Germinal center (tissue), 1 donor: ENCODE measurements at places on chromosomes 6 and 20.

DNA sequence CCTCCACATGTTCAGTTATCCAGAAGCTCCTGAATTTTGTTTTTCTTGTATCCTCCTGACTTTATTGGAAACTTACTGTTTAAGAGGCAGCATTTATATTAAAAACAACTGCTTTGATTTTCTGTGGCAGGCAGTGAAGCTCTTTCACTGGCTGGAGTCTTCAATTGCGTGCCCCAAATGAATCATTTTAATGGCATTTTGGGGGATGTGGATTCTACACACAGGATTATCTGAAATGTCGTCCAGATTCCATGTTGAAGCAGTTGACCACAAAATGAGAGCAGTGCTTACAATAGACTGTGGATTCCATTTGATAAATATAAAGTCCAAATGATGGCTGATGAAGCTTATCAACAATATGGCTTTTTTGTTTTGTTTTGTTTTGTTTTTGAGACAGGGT lies 41.0 kb upstream of the HIVEP1 start:
- DNase-seq: no peak

GRCh38 chr6:41040101-41040939 lies 1.3 kb upstream of the UNC5CL start:
- no peak for DNase-seq

GRCh38 chr6:31620586-31621319 lies at the start of gene PRRC2A:
TSS of gene PRRC2A (plus strand) at chr6:31620715. CDS start at chr6:31622790, 2,075 bp downstream.
- no peak for DNase-seq

- DNase-seq: no peak
Measured at GRCh38 chr6:30363459-30363858, 18.5 kb downstream of the RPP21 start.

- DNase-seq: no peak
Measured at GRCh38 chr6:106446983-106447382, 86.5 kb downstream of the CRYBG1 start.

DNA sequence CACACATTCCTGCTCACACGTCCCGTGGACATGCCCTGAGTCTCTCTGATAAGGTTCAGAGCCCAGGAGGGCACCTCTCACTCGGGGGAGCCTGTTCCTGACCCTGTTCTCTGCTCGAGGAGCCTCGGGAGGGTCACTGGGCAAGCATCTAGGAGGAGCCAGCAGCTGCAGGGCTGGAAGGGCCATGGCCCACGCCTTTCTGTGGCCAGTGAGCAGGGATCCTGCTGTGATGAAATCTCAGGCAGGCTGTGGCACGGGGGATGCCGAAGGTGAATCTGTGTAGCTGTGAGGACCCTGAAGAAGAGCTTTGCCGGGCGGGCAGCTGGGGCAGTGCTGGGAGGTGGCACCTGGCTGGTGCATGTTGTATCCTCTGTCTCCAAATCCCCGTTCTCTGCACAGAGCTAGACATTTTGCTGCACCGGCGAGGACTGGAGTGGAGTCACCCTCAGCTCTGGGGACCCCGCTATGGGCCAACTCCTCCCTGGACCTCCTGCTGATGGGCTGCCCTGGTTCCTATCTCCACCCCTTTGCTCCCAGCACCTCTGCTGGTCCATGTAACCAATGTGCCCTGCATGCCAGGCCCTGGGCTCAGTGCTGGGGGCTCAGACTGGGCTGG lies 7.1 kb upstream of the NPBWR2 start:
- DNase-seq: no peak

DNA sequence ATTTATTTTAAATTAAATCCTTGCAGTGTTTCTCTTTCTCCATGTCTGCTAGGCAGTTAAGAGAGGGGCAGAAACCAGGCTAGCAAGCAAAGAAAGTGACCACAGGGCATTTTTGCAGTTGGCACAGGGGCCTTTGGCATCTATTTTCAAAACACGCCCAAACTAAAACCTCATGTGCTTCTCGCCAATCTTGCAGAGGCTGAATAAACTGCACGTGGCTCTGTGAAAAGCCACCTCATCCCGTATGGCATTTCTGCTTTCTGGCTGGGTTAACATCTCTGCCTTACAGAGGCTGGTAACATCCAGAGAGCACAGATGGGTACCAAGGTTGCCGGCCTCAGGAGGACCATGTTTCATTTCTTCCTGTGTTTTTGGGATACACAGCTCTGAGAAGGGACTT lies 54.6 kb downstream of the GJA10 start:
- DNase-seq: no peak

- DNase-seq: no peak
Measured at GRCh38 chr6:148251891-148252290, 90.7 kb upstream of the SASH1 start.

- DNase-seq: no peak
Measured at GRCh38 chr6:151052021-151052646, 186.6 kb downstream of the MTHFD1L start.

DNA sequence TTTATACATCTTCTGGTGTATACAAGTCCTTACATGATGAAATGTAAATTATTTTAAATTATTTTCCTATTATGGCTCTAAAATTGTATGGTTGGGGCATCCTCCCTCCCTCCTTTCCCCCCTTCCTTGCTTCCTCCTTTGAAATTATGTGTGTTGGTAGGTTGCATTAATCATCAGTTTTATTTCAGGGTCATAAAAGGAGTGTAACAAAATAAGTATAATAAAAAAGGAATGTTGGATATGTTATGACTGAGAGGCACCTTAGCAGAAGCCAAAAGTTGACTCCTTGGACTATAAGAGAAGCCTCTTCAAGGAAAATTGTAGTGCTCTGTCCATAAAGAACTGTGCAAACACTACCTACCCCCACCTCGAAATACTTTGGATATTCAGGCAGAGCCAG lies 46.6 kb upstream of the PTPRK start:
- no peak for DNase-seq

GRCh38 chr20:10134176-10134575 lies 84.5 kb upstream of the SNAP25 start:
- DNase-seq: no peak

- no peak for DNase-seq
Measured at GRCh38 chr20:47209982-47210381, 146.5 kb downstream of the ZMYND8 start.

DNA sequence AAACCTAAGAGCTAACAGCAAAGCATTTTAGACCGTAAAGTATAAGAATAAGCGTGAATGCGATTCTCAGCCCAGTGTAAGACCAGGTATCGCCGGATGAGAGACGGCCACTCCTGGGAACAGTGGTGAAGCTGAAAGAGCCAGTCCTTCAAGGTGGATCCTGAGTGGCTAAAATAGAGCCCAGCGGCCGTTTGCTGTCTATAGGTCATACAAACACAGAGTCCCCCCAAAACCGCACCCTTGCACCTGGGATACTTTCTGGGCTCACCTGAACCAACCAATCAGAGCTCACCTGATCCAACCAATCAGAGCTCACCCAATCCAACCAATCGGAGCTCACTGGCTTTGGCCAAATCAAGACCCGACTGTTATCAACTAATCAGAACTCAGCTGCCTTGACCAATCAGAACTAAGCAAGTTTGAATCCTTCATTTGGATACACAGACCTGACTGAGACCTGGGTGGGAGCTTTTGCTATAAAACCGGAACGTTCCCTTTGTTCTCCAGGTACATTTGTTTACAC lies 248.2 kb downstream of the DLL1 start:
- DNase-seq: no peak

DNA sequence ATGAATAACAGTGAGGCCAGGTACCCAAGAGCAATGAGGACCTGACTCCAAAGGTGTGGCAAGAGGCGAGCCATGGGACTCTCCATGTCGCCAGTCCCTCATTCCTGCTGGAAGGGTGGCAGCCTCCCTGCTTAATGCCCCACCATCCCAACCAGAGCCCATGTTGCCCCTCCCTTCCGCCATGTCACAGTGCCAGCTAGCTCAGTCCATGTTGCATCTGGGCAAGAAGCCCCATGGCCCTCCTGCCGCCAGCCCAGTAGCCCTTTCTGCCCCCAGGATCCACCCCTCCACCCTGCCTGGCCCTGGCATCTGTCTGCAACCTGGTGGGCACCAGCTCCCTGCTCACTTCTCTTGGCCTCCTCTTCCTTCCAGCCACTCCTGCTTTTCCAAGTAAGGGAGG lies 6.0 kb upstream of the CPNE5 start:
- no peak for DNase-seq

DNA sequence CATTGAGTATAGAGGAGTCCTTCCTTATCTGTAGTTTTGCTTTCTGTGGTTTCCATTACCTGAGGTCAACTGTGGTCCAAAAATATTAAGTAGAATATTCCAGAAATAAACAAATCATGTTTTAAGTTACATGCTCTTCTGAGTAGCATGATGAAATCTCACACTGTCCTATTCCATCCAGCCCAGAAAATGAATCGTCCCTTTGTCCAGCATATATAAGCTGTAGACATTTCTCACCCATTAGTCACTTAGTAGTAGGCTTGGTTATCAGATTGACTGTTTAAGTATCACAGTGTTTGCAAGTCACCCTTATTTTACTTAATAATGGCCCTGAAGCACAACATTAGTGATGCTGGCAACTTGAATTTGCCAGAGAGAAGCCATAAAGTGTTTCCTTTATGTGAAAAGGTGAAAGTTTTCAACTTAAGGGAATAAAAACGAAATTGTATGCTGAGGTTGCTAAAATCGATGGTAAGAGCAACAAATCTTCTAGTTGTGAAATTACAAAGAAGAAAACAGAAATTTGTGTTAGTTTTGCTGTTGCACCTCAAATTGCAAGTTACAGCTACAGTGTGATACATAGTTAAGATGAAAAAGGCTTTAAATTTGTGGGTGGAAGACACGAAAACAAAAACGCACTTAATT lies 198.6 kb upstream of the SIM1 start:
- DNase-seq: no peak

DNA sequence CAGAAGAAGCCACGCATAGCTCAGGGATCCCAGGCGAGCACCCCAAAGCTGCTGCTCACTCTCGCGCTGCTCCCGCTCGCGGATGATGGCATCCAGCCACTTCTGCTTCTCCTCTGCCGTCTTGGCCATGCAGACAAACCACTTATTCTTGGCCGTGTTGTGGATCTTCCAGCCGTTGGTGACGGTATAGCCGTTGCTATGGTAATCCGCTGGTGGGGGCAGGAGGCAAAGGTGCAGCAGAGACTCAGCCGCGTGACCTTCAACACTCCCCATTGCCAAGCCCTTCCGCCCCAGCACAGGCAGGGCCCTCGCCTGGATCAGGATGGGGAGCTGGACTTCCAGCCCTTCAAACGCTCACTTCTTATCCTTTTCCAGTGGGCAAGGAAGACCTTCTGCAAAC lies 136.9 kb downstream of the PREX1 start:
- no peak for DNase-seq

- no peak for DNase-seq
Measured at GRCh38 chr20:6746901-6747609, 20.4 kb upstream of the BMP2 start.

DNA sequence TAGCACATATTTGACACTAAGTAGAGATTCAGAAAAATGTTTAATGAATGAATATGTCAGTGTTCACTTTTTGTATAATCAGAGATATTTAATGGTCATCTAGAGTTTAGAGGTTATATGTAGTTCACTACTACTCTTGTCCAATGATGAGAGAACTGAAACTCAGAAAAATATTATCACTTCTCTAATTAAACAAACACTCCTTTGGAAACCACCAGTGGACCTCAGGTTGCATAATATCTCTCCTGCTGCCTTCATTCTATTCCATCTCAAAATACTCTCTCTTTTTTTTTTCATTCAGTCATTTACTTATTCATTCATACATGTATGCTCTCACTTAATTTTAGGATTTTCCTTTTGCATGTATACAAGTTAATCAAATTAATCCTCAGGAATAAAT lies 423.1 kb upstream of the RNF217 start:
- DNase-seq: no peak

DNA sequence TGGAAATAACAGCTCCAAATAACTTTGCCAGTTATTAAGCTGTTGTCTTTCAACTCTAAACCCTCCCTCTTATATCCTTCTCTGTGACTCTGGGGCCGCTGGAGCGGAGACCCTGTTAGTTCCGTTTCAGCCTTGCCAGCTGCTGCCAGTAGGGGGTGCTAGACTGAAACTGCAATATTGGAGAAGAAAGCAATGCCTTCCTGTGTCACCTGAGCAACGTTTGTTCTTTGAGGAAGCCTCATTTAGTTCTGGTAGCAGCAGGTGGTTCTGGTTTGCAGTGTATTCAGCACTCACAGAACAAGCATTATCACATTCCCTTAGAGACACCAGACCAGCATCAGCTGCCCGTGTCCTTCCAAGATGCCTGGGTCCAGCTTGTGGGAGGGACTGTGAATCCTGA lies 22.9 kb upstream of the JAG1 start:
- DNase-seq: peak; percentile 52

DNA sequence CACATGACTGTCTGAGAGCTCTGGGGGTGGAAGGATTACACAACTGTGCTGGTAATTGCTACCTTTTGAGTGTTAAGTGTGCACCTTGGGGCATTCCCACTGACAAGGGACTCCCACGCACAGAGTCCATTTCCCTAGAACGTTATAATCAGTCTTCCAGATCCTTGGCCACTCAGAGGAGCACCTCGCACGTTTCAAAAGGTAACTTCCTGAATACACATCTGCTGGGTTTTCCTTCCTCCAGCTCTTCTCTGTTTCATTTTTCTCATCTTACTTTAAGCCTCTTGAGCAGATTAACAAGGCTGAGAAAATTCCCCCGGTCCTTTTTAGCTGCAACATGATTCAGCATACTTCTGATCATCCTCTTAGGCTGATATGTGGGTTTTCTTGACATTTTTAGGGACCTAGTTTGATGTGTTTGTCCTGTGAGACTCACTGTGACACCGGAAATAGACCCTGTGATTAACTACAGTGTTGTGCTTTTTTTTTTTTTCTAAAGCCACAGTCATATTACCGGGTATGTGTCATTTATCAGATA lies 98.4 kb upstream of the DUSP22 start:
- DNase-seq: no peak

DNA sequence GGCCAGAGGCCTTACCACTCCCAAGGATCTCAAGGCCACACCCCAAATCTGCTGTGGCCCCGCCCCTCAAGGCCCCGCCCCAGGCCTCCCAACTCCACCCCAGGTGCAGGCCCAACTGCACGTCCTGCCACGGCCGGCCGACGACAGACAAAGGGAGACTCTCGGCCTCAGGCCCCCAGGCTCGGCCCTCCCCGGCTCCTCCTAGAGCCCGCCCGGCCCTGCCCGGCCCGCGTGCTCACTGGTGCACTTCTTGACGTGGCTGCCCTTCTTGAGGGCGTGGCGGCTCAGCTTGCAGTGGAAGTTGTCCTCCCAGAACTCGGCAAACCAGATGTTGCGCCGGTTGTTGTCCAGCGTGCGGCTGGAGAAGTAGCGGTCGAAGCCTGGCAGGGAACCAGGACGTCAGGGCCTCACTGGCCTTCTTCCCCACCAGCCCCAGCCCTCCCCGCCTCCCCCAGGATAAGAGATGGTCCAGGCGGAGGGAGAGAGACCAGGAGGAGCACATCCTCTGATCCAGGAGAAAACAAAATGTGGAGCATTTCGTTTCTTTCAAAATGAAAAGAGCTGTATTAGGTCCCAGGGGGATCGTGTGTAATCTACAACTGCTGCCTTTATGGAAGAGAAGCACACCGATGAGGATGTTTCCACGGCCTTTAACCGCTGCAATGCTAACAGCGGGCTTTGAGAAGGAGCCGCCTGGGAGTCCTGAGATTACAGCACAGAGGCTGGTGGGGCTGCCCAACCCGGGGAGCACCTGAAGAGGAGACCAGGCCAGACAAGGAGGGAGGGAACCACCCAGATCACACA lies 89.4 kb downstream of the GRM4 start:
- peak; percentile 44 for DNase-seq
